ENCODE measurements at places on chromosomes 2 and 18.

DNA sequence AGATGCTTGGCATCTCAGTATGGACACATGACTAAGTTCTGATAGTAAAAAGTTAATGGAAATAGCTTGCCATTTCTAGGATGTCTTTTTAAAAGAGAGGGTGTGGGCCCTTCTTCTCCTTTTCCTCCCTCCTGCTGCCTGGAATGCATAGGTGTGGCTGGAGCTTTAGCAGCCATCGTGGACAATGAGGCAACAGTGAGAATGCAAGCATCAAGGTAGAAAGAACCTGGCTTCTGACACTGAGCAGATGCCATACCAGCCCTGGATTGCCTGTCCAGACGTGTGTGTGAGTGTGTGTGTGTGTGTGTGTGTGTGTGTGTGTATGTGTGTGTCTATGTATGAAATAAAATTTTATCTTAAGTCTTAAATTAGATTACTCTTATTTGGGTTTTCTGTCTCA is 660.1 kb downstream of the XIRP2 start:
- no peak for DNase-seq

- DNase-seq, result no peak
Observed at GRCh38 chr2:149566652-149567051, 20.9 kb downstream of the MMADHC start.

DNA sequence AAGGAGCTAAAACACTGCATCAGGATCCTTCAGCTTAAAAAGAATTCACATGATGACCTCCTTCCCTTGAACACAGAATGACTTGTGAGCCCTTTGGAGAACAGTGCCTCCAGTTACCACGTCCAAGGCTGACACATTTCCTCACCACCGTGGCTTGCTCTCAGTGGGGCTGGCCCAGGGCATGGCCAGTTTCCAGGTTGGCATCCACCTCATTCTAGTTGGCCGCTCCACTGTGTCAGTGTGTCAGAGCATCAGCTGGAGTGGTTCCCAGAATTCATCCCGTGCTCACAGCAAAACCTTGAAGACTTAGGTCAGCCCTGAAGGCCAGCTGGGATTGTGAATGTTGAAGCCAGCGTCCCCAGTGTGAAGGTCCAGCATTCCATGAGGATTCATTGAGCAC is 158.5 kb downstream of the INSIG2 start:
- no peak for DNase-seq

DNA sequence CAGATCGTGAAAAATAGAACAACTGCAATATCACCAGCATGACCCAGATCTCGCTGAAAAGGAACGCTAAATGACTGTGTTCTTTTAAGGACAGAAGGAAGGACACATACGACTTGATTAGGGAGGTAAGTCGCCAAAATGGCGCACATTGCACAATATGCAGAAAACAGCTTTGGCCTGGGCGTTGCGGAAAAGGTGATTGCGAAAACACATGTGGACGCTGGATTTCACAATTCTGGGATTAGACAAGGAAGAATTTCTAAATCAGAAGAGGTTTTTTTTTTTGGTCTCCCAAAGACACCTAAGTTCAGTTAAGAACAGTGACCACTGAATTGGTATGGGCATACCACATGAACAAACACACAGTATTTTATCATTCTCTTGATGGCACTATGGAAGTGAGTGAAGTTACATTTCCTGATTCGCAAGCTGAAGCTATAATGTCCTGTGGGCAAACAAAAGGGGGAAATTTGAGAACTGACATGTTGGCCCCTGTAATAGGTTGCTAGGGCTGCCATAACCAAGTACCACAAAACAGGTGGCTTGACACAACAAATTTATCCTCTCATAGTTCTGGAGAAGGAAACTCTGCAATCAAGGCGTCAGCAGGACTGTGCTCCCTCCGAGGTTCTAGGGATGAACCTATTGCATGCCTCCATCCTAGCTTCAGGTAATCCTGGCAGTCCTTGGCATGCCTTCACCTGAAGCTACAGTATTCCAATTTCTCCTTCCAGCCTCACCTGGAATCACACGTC is 25.8 kb upstream of the ERICH2 start:
- no peak for DNase-seq

DNA sequence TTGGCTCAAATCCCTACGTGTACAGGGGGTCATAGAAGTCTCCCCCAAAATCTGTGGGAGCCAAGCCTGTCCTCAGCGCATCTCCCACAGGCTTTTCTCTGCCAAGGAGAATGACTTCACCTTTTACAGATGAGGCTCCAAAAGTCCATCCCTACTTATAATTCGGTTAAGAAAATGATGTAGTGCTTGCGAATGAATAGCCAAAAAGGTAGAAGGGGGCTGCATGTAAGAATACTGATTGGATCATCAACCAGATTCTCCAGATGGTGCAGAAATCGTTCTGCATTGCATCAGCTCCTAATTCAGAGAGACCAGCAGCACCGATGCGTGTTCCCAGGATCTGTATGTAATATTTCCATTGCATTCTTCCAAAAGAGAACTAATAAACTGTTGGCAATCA is 91.9 kb downstream of the EPHA4 start:
- DNase-seq, result no peak

- no peak for DNase-seq
Observed at GRCh38 chr2:241760301-241760771, 16.3 kb upstream of the GAL3ST2 start.

- DNase-seq, result no peak
Observed at GRCh38 chr2:232508251-232508650, 11.9 kb upstream of the PRSS56 start.

DNA sequence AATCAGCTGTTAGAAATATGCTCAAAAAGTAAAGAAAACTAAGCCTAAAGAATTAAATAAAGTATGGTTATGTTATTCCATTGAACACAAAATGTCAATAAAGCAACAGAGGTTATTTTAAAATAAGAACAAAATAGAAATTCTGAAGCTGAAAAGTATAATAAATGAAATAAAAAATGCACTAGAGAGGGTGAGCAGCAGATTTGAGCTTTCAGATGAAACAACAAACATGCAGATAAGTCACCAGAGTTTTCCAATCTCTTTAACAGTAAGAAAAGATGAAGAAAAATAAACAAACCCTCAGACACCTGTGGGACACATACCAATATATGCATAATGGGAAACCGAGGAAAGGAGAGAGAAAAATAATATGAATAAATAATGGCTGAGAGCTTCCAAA is 70.3 kb upstream of the SLC9A2 start:
- no peak for DNase-seq

- DNase-seq, result no peak
Observed at GRCh38 chr2:212949786-212950185, 201.6 kb downstream of the IKZF2 start.

DNA sequence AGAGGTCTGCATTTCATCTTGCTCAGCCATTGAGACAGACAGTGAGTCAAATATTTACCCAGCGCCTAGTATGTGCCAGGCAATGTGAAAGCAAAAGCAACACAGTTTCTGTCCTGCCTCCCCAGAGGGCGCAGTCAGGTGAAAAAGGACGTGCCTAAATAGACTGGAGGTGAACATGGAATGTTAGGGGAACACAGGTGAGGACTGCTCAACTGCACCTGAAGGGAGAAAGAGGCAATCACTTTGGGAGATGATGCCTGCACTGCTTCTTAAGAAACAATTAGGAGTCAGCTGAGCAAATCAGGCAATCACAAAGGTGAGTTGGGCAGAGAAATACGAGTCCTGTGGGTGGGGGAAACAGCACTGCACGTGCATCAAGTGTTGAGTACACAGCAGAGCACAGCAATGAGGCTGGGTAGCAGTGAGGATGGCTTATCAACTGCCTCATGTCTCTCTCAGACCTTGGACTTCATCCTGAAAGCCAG is 218.3 kb upstream of the SMAD7 start:
- no peak for DNase-seq

- DNase-seq, result no peak
Observed at GRCh38 chr2:217742841-217743240, 260.0 kb downstream of the TNS1 start.

DNA sequence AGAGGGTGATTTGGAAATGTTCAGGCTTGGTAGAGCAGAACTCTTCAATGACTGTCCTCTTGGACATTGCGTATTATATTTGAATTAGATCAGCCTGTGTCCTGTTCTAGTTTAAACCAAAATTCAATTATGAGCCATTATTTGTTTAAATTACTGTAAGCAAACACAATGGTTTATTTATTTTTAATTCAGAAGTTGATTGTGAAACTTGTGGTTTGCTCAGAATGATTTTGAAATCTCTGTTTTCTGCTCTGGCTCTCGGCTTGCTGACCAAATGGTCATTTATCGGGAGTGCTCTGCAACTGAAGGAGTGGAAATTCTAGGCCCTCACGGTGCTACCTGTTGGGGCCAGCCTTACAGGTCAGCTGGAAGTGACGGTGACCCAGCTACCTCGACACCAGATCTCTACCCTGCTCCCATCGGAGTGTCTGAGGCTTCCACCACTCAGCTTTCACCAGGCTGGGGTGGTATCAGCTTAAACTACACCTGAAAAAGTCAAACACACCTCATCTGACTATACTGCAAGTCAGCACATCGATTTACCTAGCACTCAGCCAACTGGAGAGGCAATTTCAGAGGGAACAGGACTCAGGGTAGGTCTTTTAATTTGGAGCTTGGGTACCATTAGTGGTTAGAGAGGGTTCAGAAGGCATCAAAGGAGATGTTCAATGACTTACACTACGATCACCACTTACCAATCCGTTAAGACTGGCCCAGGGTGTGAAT is 36.8 kb upstream of the GPD2 start:
- no peak for DNase-seq

DNA sequence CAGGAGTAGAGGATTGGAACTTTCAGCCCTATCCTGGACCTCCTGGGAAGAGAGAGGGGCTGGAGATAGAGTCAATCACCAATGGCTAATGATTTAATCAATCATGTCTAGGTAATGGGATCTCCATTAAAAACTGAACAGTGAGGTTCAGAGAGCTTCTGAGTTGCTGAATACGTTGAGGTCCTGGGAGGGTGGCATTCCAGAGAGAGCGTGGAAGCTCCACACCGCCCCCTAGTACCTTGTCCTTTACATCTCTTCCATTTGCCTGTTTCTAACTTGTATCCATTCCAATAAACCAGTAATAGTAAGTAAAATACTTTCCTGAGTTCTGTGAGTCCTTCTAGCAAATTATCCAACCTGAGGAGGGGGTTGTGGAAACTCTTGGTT is 101.7 kb downstream of the B3GNT2 start:
- DNase-seq, result no peak

- no peak for DNase-seq
Observed at GRCh38 chr2:110740747-110741349, 8.5 kb downstream of the ACOXL start.

- no peak for DNase-seq
Observed at GRCh38 chr2:219533930-219534661, 9.5 kb downstream of the CHPF start.

GRCh38 chr2:85750587-85751575 is 2.9 kb upstream of the ATOH8 start:
- peak; percentile 10 for DNase-seq

- no peak for DNase-seq
Observed at GRCh38 chr18:36772241-36772723, 56.5 kb downstream of the TPGS2 start.

Measured in stimulated activated CD4-positive, alpha-beta T cell treated with anti-CD3 and anti-CD28 coated beads, Interleukin-12 subunit alpha, Interleukin-12 subunit beta, amount 100 ng/mL, for 24 hours (primary cell).